Stimulated activated CD8-positive, alpha-beta memory T cell treated with anti-CD3 and anti-CD28 coated beads, Interleukin-4, amount 100 ng/mL, for 1 hour (primary cell): ENCODE measurements at places on chromosomes 1 and 21.

DNA sequence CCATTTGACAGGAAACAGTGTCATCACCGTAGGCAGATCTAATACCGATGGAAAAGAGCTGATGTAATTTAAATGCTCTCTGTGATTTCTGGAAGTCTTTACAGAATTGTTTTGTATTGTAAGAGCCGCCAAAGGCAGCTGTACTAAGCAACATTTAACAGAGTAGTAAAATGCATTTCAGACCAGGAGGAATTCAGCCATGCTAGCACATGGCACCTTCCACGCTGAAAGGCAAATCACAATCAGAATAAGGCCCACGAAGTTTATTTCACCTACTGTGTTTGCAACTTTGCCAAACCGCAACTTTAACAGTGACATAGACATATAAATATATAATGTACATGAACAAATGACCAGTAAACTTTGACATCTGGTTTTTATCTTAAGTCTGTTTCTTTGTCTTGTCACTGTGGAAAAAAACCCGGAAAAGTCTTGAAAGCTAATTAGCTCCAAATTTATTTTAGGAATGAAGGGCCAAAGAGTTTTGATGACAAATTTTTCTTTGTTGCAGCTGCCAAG is 26.1 kb upstream of the DISC1 start:
- DNase-seq: no peak

- DNase-seq: no peak
Observed at GRCh38 chr1:59707178-59707791, 107.5 kb upstream of the HOOK1 start.

GRCh38 chr1:196449460-196449859 is 158.8 kb downstream of the KCNT2 start:
- DNase-seq: no peak

DNA sequence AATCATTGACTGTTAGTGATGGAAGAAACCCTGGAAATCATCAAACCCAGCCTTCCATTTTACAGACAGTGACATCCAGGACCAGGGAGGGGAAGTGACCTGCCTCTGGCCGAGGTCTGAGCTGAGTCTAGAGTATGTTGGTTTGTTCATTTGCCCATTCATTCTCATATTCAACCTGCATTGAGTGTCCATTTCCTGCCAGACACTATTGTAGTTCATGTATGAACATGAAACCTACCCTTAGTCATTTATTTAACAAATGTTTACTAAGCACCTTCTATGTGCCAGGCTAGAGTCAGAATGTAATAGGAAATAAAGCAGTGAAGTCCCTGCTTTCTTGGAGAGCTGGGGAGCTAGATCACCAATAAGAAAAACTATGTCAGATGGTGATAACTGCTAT is 51.3 kb downstream of the KCND3 start:
- no peak for DNase-seq

DNA sequence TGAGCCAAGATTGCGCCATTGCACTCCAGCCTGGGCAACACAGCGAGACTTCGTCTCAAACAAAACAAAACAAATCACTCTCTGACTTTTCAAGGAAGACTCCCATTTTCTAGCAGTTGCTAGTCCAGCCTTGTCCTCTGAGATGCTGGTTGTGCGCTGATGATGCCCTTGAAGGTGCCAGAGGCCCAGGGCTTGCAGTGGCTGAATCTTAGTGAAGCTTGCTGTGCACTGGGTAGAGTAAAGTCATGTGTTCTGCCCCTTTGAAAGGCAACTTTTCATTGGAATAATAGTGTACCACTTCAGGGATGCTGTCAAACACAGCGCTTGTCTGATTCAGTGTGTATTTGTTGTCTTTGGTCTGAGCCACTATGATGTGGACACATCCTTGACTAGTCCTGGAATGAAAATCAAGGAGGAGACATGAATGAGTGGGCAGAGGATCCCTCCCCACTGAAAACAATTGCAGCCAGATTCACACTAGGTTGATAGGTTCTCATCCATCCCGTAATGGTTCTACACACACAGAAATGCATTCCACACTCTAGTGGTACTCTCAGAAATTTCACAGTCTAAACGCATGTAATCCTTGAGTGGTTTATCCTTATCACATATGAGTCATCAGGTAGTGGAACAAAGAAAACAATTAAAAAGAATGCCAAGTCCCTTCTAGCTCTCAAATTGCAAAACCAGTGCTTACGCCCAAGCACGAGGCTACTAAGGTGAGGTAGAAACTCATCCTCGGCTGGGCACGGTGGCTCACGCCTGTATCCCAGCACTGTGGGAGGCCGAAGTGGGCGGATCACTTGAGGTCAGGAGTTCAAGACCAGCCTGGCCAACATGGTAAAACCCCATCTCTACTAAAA is 17.8 kb upstream of the TDRD10 start:
- no peak for DNase-seq

DNA sequence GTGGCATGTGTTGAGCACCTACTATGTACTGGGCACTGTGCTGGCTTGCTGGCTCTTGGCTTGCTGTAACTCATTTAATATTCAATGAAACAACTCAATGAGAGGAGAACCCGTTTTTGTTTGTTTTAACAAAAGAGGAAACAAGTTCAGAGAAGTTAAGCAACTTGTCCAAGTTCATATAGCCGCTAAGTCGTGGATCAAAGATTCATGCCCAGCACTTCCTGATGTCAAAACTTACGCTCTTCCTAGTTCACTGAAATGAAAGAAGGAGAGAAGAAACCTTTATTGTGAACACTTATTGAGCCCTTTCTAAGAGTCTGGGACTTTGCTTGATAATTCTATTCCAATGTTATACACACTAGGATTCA is 475.9 kb downstream of the PTPRU start:
- no peak for DNase-seq

DNA sequence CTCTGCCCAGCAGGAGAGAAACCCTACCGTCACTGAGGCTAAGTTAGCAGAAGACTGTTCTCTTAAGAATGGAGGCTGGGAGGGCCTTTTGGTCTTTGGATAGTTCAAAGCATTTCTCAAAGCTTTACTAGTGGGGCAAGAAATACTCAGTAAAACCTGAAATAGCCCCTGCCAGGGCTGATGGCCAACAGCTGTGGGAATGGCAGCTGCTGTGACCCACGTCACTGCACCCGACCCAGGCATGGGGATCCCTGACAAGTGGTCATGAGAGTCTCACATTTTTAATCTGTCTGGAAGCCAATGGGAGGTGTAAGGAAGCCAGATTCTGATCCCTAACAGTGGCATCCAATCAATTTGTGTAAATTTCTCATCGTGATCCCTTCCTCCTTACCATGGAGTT is 44.5 kb upstream of the ENAH start:
- no peak for DNase-seq

GRCh38 chr1:29959356-29959755 is 723.0 kb downstream of the PTPRU start:
- DNase-seq: no peak

DNA sequence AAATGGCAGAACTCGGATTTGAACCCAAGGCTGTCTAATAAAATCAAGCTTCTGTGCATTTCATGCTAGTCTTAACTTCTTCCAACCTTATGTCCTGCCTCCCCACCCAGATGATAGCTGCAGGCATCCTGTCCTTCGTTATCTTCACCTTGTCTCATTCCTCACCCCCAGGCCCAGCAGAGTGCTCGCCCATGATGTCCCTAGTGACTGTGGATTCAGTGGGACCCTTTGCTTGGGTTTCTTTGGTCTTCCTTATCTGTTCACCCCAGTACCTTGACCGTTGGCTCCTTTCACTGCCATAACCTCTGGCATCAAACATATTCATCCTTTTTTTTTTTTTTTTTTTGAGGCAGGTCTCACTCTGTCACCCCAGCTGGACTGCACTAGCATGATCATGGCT is 5.6 kb upstream of the BSDC1 start:
- DNase-seq: no peak

DNA sequence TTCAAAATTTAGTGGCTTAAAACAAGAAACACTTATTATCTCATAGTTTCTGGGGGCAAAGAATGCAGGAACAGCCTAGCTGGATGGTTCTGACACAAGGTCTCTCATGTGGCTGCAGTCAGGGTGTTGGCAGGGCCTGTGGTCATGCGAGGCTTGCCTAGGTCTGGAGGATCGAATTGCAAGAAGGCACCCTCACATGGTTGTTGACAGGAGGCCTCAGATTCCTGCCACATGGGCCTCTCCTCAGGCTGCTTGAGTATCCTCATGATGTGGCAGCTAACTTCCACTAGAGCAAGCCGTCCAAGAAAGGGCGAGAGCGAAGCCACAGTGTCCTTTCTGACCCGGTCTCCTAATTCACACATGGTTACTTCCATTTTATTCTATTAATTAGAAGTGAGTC is 6.2 kb upstream of the NRIP1 start:
- no peak for DNase-seq

GRCh38 chr1:98388441-98388840 is 273.1 kb upstream of the SNX7 start:
- no peak for DNase-seq

DNA sequence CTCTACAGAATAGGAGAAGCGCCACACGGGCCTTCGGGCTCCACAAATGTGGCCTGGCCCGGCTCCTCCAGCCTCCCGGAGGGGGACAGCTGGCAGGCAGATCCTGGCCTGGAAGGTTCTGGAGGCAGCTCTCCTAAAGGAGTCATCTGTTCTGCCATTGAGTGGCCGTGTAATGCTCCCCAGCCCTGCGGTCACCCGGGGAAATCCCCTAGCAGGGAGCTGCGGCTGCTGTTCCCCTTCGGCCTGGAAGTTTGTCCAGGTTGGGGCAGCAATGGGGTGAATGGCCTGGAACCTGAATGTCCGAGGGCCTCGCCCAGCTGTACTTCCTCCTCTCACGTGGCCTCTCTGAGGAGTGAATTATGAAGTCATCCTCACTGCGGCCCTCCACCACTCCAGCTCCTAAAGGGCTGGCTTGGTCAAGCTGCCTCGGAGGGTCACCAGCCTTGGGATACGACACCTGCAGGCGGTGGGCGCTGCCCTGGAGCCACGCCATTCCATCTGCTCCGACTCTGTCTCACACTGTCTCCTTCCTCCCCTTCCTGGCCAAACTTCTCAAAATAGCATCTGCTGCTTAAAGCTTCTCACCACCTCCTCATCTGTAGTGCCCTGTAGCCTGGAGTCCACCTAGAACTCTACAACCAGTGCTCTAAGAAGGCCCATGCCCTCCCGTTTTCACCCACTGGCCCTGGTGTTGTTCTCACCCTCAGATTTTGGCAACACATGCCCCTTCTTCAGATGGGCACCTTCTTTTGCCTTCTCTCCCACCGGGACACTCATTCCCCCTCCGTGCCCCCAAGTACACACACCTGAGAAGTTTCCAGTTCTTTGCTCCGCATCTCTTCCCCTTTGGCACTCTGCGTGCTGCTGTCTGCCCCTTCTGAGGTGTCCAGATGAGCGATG is 54.4 kb upstream of the TMPRSS2 start:
- no peak for DNase-seq

- no peak for DNase-seq
Observed at GRCh38 chr1:178664278-178664677, 60.8 kb upstream of the RALGPS2 start.

- DNase-seq: no peak
Observed at GRCh38 chr21:31476263-31477022, 132.4 kb upstream of the TIAM1 start.

DNA sequence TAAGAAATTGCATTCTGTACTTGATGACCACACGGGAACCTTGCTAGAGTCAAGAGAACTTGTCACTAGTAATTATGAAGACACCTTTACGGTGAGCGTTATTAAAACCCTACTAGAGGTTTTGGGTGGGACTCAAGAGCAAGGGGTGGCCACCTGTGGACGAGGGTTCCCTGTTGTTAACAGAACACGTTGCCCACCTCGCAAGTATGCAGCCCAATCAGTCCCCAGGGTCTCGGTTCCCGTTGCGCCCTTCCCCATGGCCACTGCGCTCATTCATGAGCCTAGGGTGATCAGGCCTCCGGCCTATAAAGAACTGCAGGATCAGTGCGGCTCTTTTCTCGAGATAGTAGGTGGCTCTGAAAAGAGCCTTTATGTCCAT is 30.2 kb upstream of the RNF187 start:
- DNase-seq: no peak
